Liver (tissue), 10 donors: ENCODE measurements at places on chromosomes 2 and 18. TPM values are rescaled to one million over a fixed set of nuclear protein-coding genes. Genes with fewer than 3 reads are reported as not detected.

ALPI gene
- total RNA-seq, result not detected

FSHR gene
- not detected for total RNA-seq

ST6GAL2 gene
- 3.1 TPM for total RNA-seq

DOK6 gene
- total RNA-seq, result 1.0 TPM

UGT1A4 gene
- 136 TPM for total RNA-seq

SAG gene
- not detected for total RNA-seq

GRCh38 chr2:64640153-64641044 is 13.3 kb downstream of the SERTAD2 start:
- no peaks in the 10 kb centered on the region for H3K27me3 ChIP-seq
- peaks cover 5% of the 10 kb centered on the region for H3K36me3 ChIP-seq
- H3K27ac ChIP-seq, result no peak overlapping the region
- peaks cover 7% of the 10 kb centered on the region for H3K4me1 ChIP-seq
- no peak for DNase-seq
- no peak overlapping the region for H3K4me3 ChIP-seq

DNA sequence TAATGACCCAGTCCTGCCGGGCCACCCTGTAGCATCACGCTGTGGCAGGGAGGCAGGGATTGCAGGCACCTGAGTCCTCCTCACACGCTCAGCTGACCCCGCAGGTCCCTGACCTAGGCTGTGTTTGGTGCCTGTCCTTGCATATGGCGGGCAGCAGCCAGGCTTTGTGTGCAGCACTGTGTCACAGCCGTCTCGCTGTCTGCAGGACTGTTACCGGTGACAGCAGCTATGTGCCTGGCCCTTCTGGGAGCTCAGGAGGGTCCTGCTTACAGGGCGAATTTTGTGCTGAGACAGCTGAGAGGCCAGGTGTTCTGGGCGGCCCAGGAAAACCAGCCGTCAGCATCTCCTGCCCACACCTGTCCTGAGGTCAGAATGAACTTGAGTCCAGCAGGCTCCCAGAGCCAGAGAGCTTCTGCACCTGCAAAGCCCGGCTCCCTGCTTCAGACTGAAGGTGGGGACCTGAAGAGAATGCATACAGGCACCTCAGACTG is 10.4 kb upstream of the ARID5A start:
- no peaks in the 10 kb centered on the region for H3K36me3 ChIP-seq
- no peak overlapping the region for H3K27ac ChIP-seq
- H3K27me3 ChIP-seq, result no peaks in the 10 kb centered on the region
- H3K4me1 ChIP-seq, result no peaks in the 10 kb centered on the region
- H3K4me3 ChIP-seq, result no peak overlapping the region

- H3K36me3 ChIP-seq, result no peaks in the 10 kb centered on the region
- no peaks in the 10 kb centered on the region for H3K4me1 ChIP-seq
- H3K4me3 ChIP-seq, result no peak overlapping the region
- no peak for DNase-seq
Measured at GRCh38 chr2:3038636-3039035, 339.0 kb downstream of the EIPR1 start.

- DNase-seq, result no peak
- H3K4me1 ChIP-seq, result no peaks in the 10 kb centered on the region
- H3K4me3 ChIP-seq, result no peak overlapping the region
Measured at GRCh38 chr2:235859651-235860050, 308.5 kb downstream of the GBX2 start.

DNA sequence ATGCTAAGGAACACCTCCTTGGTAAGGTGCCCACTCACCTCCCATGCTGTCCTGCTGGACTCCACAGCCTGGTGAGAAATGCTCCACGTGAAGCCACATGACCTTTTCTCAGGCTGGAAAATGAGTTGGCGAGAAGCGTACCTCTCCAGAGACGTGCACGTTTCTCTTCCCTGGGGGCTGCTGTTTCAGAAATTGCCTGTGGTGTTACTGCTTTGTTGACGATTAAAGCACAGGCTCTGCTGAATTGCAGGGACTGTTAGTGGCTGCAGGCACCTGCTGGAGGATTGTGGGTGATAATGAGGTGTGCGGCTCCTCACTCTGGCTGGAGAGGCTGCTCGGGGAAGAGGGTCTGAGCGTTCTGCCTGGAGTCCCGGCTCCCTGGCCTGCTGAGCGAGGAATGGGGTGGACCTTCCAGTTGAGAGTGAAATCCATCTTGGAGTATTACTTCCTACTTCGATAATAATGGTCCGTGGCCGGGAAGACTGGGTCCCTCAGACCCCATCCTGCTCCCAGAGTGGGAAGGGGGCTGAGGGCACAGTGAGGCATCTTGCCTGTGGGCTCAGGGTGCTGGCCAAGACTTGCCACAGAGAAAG is 199.3 kb upstream of the HDAC4 start:
- H3K27me3 ChIP-seq, result no peaks in the 10 kb centered on the region
- H3K4me3 ChIP-seq, result no peak overlapping the region
- no peaks in the 10 kb centered on the region for H3K4me1 ChIP-seq

GRCh38 chr2:135736546-135736945 is 5.1 kb upstream of the UBXN4 start:
- no peaks in the 10 kb centered on the region for H3K36me3 ChIP-seq
- no peaks in the 10 kb centered on the region for H3K27me3 ChIP-seq
- no peak overlapping the region for H3K27ac ChIP-seq
- no peaks in the 10 kb centered on the region for H3K4me1 ChIP-seq
- H3K4me3 ChIP-seq, result no peak overlapping the region

GRCh38 chr2:55618275-55619055 is 1.0 kb upstream of the PPP4R3B start:
- H3K4me1 ChIP-seq, result peaks cover 36% of the 10 kb centered on the region
- no peaks in the 10 kb centered on the region for H3K36me3 ChIP-seq
- H3K27ac ChIP-seq, result peak overlapping the region; percentile 91
- peak overlapping the region; percentile 58 for H3K4me3 ChIP-seq
- peak; percentile 62 for DNase-seq

DNA sequence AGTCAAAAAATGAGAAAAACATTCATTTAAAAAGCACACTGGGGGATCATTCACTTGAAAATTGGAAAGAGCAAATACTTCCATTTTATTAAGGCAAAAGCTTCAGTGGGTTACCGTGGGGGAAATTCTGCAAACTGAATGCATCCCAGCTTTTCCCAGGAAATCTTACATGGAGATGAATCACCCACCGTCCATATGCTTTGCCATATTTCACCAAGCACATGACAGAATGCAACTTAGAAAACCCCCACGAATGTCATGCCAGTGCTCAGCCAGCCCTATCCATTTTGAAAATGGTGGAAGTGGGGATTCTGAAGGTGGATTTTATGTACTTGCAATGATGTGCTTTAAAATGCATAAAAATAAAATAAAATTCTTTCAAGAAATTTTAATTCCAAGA is 485.5 kb upstream of the ID2 start:
- no peak overlapping the region for H3K4me3 ChIP-seq
- H3K27me3 ChIP-seq, result no peaks in the 10 kb centered on the region
- H3K27ac ChIP-seq, result no peak overlapping the region
- peaks cover 7% of the 10 kb centered on the region for H3K4me1 ChIP-seq

DNA sequence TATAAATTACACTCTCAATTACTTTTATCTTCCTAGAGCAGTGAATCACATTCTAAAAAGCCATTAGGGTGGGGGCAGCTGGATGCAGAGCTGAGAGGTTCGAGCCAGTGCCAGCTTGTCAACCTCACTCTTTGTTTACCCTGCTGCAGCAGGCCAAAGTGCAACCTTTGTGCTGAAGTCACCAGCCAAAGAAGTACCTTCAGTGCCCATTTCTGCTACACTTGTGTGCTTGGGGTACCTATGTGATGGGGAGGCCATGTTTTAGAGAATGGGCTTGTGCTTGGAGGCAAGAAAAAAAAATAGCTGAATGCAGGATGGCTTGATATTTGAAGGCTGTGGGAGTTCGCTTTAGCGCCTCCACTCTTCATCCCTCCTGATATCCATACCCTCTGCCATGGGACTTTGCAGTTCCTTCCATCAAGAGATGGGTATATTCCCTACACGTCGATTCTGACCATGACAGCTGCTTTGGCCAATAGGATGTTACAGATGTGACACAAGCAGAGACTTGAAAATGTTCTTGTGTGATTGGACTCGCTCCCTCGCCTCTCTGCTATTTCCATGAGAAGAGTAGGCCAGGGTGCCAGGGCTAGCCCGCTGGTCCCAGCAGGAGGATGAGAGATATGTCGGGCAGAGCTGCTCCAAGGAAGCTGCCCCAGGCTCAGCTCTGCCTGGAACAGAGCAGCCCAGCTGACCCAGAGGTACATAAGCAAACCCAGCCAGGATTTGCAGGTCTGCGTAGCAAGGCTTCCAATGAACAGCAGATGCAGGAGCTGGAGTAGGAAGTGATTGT is 12.7 kb upstream of the FZD5 start:
- no peaks in the 10 kb centered on the region for H3K27me3 ChIP-seq
- peaks cover 23% of the 10 kb centered on the region for H3K4me1 ChIP-seq
- no peaks in the 10 kb centered on the region for H3K36me3 ChIP-seq
- H3K27ac ChIP-seq, result peak overlapping the region; percentile 91

- H3K4me1 ChIP-seq, result no peaks in the 10 kb centered on the region
- H3K27me3 ChIP-seq, result peaks cover 5% of the 10 kb centered on the region
- no peak overlapping the region for H3K27ac ChIP-seq
- no peaks in the 10 kb centered on the region for H3K36me3 ChIP-seq
- DNase-seq, result peak; percentile 16
Measured at GRCh38 chr2:118980573-118980972, 38.6 kb downstream of the MARCO start.

DNA sequence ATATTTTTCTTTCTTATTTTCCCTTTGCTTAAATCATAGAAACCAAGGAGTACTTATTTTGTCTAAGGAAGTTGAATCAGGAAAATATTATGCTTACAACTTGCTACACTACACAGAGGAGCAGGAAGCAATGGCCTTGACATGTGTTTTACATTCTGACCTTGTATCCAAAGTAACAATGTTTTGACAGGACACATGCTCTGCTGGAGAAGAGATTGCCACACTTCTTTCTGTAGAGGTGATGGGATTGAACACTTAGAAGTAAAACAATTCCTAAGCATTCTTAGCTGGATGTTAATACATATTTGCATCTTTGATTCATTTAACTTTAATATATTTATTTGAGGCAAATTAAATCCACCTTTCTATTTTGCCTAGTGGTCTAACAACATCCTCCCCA is 929.1 kb downstream of the DSC3 start:
- no peaks in the 10 kb centered on the region for H3K27me3 ChIP-seq
- H3K36me3 ChIP-seq, result no peaks in the 10 kb centered on the region
- H3K4me1 ChIP-seq, result no peaks in the 10 kb centered on the region
- no peak overlapping the region for H3K4me3 ChIP-seq
- no peak overlapping the region for H3K27ac ChIP-seq

DNA sequence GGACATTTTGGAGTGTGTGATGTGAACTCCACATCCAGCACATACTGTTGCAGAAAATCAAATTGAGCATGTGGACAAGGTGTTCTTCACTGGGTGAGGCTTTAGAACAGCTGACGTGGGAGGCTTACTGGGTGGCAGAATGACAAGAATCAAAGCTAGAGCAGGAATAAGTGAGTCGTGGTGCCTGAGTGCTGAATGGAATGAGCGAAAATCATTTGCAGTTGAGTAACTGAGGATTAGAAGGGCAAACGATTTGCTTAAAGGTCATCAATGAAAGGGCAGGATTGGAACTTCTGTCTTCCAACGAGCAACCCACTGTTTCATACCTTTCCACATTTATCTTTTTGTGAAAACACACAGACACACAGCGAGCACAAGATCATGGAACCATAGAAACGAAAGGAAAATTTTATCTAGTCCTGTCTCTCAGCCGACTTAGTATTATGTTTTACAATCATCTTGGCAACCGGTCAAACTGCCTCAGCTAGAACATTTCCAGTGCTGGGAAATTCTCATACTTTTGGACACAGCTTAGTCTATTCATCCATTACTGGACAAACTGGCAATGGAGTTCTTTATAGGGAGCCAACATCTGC is 7.2 kb upstream of the DAW1 start:
- no peaks in the 10 kb centered on the region for H3K36me3 ChIP-seq
- no peaks in the 10 kb centered on the region for H3K4me1 ChIP-seq
- H3K4me3 ChIP-seq, result no peak overlapping the region
- no peak for DNase-seq

DNA sequence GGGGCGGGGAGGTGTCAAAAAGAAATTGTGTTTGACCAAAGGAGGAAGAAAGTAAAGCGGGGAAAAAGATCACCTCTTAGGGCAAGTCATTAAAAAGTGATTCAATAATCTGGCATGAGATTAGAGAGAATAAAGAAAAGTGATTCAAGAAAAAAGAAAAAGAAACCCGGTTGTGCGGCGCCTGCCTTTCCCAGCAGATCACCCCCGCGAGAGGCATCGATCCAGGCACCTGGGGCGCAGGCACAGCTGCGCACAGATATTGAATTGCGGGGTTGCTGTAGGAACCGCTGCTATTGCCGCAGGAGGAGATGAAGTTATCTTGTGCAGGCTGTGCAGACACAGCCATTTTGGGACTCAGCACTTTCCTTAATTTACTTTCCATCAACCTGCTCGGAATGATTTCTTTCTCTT is 71.2 kb downstream of the PLB1 start:
- H3K4me3 ChIP-seq, result peak overlapping the region; percentile 60
- no peaks in the 10 kb centered on the region for H3K27me3 ChIP-seq
- no peak for DNase-seq
- H3K36me3 ChIP-seq, result no peaks in the 10 kb centered on the region
- no peaks in the 10 kb centered on the region for H3K4me1 ChIP-seq

DNA sequence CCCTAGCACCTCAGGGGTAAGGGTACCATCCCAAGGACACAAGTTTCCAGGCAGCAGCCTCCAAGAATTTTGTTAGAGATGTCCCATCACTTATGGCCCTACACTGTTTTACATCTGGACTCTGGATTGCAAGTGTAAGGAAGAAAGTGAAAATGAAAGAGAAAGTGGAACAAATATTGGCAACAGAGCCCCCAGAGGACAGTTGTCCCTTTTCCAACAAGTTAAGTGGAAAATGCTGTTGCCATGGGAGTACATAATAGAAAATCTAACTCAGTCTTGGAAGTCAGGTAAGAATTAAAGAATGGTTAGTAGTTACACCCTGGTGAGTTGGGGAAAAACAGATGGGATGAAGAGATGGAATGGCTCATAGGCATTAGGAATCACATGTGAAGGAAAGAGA is 50.6 kb downstream of the TTC21B start:
- H3K4me1 ChIP-seq, result no peaks in the 10 kb centered on the region
- H3K4me3 ChIP-seq, result peak overlapping the region; percentile 12
- H3K27ac ChIP-seq, result no peak overlapping the region

DNA sequence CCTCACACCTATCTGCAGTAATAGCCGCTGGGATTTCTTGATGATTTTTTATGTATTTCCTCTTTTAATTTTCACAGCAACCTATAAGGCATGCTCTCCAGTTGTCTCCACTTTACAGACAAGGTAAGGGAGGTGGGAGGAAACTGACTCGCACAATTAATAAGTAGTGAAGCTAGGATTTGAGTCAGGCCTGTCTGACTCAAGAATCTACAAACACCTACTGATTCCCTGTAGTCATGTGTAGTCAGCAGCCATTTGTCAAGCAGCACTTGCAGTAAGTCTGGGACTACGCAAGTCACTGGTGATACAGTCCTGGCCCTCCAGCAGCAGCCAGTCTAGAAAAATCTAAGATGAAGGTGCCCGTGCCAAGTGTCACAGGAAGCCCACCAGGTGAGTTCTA is 193.6 kb upstream of the PKDCC start:
- no peak overlapping the region for H3K27ac ChIP-seq
- no peaks in the 10 kb centered on the region for H3K27me3 ChIP-seq
- no peak for DNase-seq
- no peak overlapping the region for H3K4me3 ChIP-seq

- H3K27me3 ChIP-seq, result no peaks in the 10 kb centered on the region
- no peak for DNase-seq
- no peak overlapping the region for H3K4me3 ChIP-seq
- H3K36me3 ChIP-seq, result no peaks in the 10 kb centered on the region
Measured at GRCh38 chr18:48776641-48777025, 174.1 kb downstream of the SMAD7 start.

- peaks cover 58% of the 10 kb centered on the region for H3K4me1 ChIP-seq
- H3K27me3 ChIP-seq, result no peaks in the 10 kb centered on the region
- H3K36me3 ChIP-seq, result no peaks in the 10 kb centered on the region
- no peak overlapping the region for H3K4me3 ChIP-seq
Measured at GRCh38 chr2:42961385-42961811, 169.0 kb upstream of the HAAO start.
